Right cardiac atrium (tissue), 5 donors: ENCODE measurements at places on chromosomes 13 and 19. TPM values are rescaled to one million over a fixed set of nuclear protein-coding genes. Genes with fewer than 3 reads are reported as not detected.

HIF3A gene
- 132 TPM for total RNA-seq

CYSLTR2 gene
- total RNA-seq, result 6.8 TPM

KLK2 gene
- not detected for total RNA-seq

KCNN4 gene
- 0.32 TPM for total RNA-seq

DNA sequence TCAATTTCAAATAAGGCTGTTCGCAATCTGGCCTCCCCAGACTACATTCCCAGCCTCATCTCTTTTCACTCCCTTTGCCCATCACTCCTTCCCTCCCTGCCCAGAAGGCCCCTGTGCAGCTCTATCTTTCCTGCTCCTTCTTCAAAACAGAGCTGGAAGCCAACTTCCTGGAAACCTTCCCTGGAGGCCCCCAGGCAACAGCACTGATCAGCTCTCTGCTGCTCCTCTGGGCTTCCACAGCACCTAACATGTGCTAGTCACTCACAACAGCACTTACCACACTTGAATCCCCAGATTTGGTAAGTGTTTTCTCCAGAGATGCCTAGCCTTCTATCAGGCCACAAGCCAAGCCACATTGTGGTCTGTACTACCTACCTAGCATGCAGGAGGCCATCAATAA lies 9.5 kb downstream of the SMAD9 start:
- DNase-seq, result no peak

DNA sequence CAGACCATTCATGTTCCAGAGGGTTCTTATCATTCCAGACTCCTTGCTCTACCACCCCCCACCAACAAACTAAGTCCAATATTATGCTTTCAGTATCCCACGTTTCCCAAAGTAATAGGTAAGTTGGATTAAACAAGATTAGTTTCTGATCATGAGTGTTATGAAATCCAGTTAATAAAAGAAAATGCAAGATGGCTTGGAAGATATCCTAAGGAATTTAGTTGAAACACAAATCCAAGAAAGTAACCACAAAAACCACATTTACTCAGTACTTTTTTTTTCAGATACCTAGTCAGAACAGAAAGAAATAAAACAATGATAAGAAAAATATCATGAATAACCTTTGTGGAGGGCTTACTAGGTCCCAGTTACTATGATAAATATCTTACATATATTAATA lies 119.4 kb upstream of the MIR17HG start:
- no peak for DNase-seq

GRCh38 chr13:60922576-60923231 lies 492.9 kb downstream of the PCDH20 start:
- no peak for DNase-seq

GRCh38 chr13:61170856-61171255 lies 244.8 kb downstream of the PCDH20 start:
- DNase-seq, result no peak

DNA sequence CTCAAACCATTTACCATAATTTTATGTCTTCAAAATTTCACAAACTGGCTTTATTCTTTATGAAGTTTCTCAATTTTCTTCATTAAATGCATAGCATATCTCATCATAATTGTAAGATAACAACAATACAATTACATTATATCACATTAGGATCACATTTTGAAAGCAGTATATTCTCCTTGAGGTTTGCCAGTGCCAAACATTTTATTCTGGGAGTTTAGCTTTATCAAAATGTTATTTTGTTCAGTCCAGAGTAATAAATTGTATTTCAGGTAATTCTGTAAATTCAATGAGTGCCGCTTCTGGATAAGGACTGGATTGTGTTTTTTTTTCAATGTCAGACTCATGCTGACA lies 234.6 kb upstream of the MIR17HG start:
- DNase-seq, result no peak

GRCh38 chr13:29858667-29859066 lies 8.2 kb upstream of the UBL3 start:
- DNase-seq, result no peak
